AG08395 (cell line): ENCODE measurements at places on chromosomes 7 and 10.

- DNase-seq: no peak
Measured at GRCh38 chr10:80471715-80472233, 17.7 kb downstream of the TSPAN14 start.

DNA sequence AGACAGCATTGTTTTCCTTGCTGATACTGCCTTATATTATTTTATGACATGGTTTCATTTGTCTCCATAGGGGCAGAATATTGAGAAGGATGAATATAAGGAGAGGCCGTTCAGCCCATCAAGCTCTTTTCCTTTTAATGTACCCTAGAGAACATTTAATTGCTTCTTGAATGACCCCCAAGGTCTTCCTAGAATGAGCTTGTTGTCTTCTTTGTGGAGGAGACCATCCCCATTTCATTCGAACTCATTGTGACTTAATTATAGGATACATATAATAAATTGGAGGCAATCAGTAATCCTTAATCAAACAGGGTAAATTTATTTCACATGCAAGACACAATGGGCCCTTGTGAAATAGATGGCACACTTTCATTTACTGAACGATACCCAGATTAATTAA lies 231.3 kb downstream of the MDFIC start:
- no peak for DNase-seq

- no peak for DNase-seq
Measured at GRCh38 chr10:34495938-34496337, 319.2 kb downstream of the PARD3 start.

DNA sequence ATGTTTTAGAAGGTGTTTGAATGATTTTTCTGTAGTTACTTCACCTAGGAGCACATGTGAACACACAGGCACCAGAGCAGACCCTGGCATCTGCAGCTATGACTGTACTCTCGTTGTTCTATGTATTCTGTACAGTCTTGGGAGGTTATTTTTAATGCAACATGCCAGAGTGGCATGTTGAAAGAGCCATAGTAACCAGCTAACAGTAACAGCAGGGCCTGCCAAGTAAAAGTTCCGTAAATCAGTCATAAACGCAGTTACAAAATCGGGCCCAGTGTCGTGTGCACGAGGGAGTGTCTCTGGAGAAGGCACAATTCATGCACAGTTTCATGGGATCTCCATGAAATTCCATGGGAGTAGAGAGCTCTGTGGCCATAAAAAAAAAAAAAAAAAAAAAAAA lies 108.3 kb upstream of the CDK6 start:
- DNase-seq: peak; percentile 30

DNA sequence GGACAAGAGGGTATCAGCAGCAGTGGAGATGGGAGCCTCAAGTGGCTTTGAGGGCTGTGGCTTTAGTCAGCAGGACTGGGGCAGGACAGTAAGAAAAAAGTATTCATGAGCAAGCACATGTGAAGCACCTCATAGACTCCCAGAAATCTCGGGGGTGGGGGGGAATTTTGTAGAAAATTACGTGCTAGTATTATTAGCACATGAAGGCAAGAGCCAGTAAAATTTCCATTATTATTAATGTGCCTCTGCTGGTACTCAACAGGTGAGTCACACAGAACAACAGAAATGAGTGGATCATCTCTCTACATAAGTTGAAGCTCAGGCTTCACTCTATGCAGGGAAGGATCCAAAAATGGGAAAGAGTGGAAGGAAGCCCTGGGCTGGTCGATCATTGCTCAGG lies 114.5 kb downstream of the MYOF start:
- no peak for DNase-seq
